ENCODE measurements at places on chromosomes 12 and 14. TPM values are rescaled to one million over a fixed set of nuclear protein-coding genes. Genes with fewer than 3 reads are reported as not detected.

Gene TMTC1
- 13.1 TPM for total RNA-seq

Gene PPM1H
- total RNA-seq, result 3.7 TPM

Gene FAR2
- 13.6 TPM for total RNA-seq

Gene NAV3
- 4.7 TPM for total RNA-seq

Gene LTBP2
- 1.3 TPM for total RNA-seq

Gene MAP1LC3B2
- total RNA-seq, result 0.82 TPM

Gene KRT80
- total RNA-seq, result not detected

Gene KLRC4
- total RNA-seq, result not detected

Gene FAM161B
- total RNA-seq, result 3.3 TPM

Gene PPP4R4
- total RNA-seq, result 1.1 TPM

Gene R3HDM2
- total RNA-seq, result 57.5 TPM

Gene KRT6C
- not detected for total RNA-seq

Gene BRMS1L
- 14.5 TPM for total RNA-seq

Gene PRB2
- total RNA-seq, result not detected

Gene CMTM5
- 3.1 TPM for total RNA-seq

Gene ACOT4
- 0.98 TPM for total RNA-seq

Gene RNU4-1
- total RNA-seq, result 4,497 TPM

Gene ANO2
- total RNA-seq, result 1.9 TPM

Gene SVOP
- 1.9 TPM for total RNA-seq

Gene LGMN
- 37.0 TPM for total RNA-seq

Gene TTC6
- 0.40 TPM for total RNA-seq

Gene KLRF2
- not detected for total RNA-seq

Gene KRT78
- total RNA-seq, result not detected
